ENCODE measurements at places on chromosomes 5 and 9.

DNA sequence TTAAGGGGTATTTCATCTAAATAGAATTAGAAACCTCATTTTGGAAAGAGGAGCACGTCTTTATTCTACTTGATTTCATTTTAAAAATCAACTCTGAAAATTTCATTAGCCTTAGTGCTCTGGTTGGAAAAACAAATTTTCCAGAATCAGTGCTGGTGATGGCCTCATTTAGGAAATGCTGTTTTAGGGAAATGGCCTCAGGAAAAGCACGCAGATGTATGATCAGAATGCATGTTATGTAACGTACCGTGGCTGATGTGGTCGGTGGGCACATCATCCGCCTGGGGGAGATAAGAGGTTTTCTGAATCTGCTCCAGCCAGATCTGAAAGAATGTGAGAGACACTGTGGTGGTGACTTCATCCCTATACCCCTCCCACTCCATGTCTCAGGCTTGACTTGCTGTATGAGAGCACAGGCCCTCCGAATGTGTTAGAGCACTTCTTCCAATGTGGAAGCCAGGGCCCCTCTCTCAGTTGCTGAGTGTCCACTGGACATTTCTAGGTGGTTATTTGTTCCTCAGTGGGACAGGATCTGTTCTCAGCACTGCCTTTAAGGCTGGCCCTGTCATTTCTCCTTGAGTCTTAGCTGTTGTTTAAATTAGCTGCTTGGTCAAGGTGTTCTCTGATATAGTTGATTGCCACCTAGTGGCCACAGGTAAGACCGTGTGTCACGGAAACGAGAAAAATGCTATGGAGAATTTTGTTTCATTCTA, 96.5 kb downstream of the ARHGAP26 start:
- no peak for DNase-seq

DNA sequence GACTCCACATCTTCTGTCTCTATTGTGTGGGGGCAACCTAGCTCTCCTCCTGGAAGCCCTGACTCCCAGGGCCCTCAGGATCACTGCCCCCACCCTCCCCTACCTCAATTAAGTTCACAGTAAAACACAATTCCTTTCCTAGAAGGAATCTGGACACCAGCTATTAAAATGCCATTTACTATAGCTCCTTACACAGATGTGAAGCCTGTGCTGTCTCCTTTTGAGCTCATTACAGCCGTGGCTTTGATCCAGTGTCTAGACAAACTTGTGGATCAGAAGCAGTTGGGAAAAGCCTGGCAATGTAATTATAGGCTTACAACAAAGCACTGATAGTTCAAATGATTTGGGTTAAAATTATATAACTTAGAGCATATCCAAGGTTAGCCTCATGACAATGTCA, 107.0 kb upstream of the SMIM23 start:
- DNase-seq, result no peak

- no peak for DNase-seq
These were observed 34.4 kb upstream of the EGFL7 start for GRCh38 chr9:136628268-136628667.

GRCh38 chr5:169581580-169582227, 1.9 kb upstream of the SPDL1 start:
- DNase-seq, result peak; percentile 23

GRCh38 chr9:120950421-120951388, 24.1 kb upstream of the TRAF1 start:
- DNase-seq, result no peak

DNA sequence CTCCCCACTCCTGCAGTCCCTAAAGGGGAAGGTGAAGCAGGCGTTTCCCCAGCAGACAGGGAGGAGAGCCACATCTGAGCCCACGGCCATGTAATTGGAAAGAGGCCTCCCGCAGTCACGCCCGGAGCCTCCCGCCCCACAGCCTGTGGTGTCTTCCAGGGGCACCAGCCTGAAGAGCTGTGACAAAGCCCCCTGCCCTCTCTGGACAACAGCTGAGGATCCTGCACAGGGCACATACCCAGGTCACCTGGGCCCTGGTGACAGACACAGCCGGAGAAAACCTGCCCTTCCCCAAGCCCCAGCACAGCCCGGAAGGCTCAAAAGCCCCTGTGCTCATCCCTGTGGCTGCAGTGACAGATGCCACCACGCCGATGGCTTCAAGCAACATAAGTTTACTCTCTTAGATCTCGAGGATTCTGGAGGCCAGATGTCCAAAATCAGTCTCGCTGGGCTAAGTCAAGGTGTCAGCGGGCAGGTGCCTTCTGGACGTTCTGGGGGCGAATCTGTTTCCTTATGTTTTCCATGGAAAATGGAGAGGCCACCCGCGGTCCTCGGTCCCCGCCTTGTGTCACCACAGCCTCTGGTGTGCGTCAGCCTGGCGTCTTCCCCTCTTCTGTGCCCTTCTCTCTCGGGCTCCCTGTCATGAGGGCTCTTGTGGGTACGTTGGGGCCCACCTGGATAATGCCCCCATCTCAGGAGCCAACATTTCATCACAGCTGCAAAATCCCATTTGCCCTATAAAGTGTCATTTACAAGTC, 71.5 kb downstream of the PSMB7 start:
- DNase-seq, result no peak

DNA sequence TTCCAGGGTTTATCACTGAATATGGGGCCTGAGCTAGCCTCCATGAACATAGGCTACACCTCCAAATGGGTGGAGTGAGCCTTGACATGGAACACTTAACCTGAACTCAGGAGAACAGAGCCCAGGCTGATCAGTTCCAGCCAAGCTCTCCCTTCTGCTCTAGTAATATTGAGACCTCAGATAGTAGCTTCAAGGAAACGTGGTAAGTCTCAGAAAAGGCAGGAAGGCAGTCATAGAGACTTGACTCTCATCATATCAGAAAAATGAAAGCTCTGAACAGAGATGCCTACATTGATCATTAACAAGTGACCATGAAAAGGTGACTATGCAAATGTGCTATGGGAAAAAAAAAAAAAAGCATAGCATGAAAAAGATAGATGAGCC, 40.5 kb upstream of the MYO10 start:
- no peak for DNase-seq

- DNase-seq, result no peak
These were observed 53.3 kb downstream of the TRPC7 start for GRCh38 chr5:136311999-136312398.

DNA sequence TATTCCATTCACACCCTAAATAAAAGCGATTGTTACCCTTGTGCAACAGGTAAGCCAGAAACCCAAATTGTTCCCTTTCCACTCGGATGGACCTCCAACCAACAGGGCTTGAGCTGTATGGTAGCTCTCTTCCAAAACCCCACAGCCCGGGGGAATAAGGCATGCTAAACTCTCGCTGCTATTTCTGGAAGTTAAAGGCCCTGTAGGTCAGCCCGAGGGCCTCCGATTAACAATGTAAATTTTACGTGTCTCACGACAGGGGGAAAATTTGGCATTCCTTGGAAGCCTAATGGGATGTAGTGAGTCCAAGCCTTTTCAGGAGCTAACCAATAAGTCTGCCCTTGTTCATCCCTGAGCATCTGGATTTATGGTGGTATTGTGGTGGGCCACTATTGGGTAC, 26.0 kb downstream of the CNOT8 start:
- DNase-seq, result no peak

DNA sequence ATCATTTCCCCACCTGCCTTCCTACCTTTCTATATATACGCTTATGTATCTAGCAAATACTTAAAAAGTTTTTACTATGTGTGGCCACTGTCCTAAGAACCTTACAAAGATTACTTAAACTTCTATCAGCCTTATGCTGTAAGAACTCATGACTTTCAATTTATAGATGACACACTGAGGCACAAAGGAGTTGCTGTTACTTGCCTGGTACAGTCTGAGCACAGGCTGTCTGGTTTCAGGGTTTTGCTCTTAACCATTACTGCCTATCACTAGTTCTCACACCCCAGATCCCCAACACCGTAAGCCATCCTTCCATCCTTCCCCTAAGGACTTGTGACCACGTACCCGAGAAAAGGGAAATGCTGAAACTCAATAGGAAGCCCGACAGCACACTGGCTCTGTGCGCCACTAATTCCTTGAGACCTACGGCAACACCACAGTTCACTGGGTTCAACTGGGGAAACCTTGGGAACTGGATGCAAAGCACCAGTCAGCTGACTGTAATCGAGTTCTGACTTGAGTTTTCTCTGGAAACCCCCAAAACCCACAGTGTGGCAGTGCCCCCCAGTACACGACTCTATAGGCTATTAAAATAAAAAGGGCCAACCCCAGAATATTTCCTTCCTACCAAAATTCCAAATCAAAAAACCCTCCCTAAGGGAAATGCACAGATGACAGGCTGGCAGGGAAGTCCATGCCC, 56.0 kb downstream of the AUH start:
- no peak for DNase-seq

DNA sequence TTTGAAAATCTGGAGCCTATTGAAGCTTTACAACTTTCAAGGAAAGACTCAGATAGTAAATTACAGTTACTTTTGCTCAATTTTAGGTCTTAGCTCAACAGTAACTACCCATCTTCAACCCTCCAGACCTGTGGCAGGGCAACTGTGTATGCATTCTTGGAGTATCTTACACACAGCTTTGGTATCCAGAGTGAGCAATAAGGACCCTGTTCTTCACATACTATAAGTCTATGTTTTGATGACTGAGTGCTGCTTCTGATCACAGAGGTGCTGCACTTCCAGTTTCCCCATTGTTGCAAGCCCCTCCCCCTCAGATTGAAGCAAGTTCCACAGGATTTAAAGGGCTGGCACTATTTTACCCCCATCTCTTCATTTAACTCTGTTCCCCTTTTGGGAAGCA, 737.4 kb upstream of the GRAMD2B start:
- DNase-seq, result no peak

GRCh38 chr9:101409079-101409477, 10.4 kb downstream of the ZNF189 start:
- DNase-seq, result no peak

- DNase-seq, result no peak
These were observed 96.2 kb downstream of the ARHGEF28 start for GRCh38 chr5:73722231-73722630.

- DNase-seq, result no peak
These were observed 149.1 kb upstream of the TRPM3 start for GRCh38 chr9:71270554-71270953.

- DNase-seq, result no peak
These were observed 85.6 kb downstream of the C5orf15 start for GRCh38 chr5:133882846-133883245.

- DNase-seq, result no peak
These were observed 106.5 kb downstream of the ANKRD55 start for GRCh38 chr5:56126487-56127179.

- DNase-seq, result no peak
These were observed 21.1 kb upstream of the C6 start for GRCh38 chr5:41234475-41234874.

DNA sequence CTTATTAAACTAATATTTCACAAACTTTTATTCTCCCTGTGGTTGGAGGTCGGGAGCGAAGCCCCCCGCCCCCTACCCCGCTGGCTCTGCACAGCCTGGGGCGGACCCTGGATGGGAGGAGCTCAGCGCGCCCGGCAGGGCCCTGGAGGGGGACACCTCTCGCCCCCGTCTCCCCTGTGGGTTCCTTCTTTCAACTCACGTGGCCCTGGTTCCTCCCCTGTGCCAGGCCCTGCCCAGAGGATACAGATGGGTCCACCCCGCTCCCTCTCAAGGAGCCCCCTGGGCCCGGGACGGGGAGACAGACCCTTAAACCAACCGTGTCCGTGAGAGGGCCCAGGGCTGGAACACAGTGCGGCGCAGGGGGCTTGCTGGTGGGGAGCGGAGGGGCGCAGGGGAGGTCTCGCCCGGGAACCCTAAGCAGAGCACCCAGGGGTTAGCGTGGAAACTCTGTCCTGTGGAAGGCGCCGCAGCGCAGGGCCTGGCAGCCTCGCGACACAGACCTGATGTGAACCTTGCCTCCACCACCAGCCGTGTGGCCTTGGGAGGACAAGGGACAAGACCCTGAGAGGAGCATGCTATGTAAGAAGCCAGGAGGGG, 103.7 kb upstream of the MVB12B start:
- no peak for DNase-seq

GRCh38 chr5:173399851-173400250, 71.6 kb upstream of the STC2 start:
- DNase-seq, result no peak

DNA sequence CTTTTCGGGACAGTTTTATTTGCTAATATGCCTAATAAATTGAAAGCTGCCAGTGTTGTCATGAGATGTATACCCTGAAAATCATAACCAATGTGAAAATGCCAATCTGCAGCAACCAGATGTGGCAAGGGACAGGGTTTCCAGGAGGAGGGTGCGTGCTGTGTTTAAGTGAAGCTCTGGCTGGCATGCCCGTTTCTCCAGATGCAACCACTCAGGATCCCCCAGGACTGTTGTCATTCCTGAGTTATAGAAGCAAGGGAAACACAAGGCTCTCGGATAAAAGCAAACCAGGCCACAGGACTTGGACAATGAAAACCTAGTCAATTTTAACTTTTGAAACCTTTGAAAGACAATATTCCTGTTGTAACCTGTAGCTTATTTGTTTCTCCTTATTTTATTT, 360.2 kb downstream of the SLIT3 start:
- DNase-seq, result no peak

DNA sequence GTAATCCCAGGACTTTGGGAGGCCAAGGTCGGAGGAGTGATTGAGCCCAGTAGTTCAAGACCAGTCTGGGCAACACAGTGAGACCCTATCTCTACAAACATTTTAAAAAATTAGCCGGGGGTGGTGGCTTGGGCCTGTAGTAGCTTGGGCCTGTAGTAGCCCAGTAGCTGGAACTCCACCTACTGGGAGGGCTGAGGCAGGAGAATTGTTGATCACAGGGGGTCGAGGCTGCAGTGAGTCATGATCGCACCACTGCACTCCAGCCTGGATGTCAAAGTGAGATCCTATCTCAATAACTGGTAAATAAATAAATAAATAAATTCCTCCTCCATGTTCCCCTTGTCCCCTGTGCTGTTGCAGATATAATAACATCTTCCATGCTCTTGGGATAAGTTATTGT, 14.3 kb downstream of the VCAN start:
- no peak for DNase-seq

- DNase-seq, result no peak
These were observed 178.4 kb downstream of the MPDZ start for GRCh38 chr9:13100914-13101572.

DNA sequence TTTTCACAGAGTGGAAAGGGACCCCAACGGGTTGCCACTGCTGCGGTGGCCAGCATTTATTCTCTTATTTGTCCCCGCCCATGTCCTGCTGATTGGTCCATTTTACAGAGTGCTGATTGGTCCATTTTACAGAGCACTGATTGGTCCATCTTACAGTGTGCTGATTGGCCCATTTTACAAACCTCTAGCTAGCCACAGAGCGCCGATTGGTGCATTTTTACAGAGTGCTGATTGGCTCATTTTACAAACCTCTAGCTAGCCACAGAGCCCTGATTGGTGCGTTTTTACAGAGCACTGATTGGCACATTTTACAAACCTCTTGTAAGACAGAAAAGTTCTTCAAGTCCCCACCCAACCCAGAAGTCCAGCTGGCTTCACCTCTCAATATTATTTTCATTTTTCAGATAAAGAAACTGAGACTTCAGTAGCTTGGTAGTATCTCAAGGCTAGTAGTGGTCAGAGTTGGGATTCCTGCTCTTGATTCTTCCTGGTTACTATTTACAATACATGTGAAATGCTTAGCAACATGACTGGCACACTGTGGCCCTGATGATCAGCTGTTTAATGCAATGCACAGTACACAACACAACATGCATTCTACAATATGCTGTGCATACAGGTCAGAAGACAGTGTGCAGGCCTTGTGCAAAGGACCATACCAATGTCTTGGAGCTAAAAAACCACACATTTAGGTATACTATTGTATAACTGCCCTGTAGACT, 63.6 kb upstream of the BOD1 start:
- DNase-seq, result no peak
